ENCODE measurements at places on chromosomes 6 and 20.

- DNase-seq, result no peak
Measured at GRCh38 chr6:156839591-156840001, 62.4 kb downstream of the ARID1B start.

GRCh38 chr20:2820084-2820895, 4.1 kb downstream of the TMEM239 start:
- no peak for DNase-seq

DNA sequence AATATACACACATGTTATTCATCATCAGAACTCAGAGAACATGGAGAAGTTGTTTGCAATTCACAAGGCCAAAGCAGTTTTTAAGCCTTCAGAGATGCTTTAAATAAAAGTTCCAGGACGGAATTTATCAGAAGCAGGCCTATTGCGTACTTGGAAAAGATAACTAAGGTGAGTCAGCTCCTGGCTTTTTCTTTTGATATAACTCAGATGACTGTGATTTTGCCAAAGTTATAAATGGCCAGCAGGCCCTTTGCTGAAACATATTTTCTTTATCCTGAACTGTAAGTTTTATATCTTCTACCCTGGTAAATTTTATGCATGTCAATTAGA, 55.0 kb upstream of the PLCB1 start:
- no peak for DNase-seq

DNA sequence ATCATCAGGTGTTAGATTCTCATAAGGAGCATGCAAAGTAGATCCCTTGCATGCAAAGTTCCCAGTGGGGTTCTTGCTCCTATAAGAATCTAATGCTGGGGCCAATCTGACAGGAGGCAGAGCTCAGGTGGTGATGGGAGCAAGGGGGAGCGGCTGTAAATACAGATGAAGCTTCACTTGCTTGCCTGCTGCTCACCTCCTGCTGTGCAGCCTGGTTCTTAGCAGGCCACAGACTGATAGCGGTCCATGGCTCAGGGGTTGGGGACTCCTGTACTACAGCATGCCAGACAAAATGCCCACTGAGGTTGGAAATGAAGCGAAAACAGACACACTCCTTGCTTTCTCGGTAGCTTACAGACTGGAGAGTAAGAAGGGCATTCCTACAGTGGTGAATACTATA, 386.8 kb downstream of the PLCB1 start:
- DNase-seq, result no peak
